ENCODE measurements at places on chromosomes 2 and 18. TPM values are rescaled to one million over a fixed set of nuclear protein-coding genes. Genes with fewer than 3 reads are reported as not detected.

DNA sequence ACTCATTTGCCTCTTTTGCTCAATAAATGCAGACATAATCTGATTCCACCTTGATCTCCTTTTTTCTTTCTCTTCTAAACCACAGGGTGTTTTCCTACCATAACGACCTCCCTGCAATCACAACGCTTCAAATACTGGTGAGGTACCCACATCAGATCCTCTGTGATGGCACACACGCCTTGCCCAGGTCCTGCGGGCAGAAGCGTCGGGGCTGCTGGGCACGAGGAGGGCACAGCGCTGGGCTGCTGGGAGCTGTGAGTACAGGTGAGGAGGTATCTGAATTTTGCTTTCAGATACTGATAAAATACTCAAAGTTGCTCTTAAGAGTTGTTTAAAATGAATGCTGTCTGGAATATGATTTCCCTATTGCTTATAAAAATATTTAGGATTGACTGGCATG lies 186.1 kb upstream of the PXDN start:
- no peak for DNase-seq

- DNase-seq, result no peak
These were observed 55.1 kb upstream of the SIX3 start for GRCh38 chr2:44886414-44886813.

DNA sequence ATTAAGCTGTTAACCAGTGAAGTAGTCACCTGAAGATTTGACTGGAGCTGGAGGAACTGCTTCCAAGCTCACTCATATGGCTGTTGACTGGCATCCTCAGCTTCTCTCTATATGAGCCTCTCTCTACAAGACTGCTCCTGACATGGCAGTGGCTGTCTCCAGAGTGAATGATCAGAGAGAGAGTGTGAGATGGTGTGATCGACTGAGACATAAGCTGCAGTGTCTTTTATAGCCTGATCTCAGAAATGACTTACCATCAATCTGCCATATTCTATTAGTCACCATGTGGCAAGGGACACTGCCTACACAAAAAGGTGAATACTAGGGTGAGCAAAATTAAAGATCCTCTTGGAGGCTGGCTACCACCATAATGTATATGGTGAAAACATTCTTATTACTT lies 7.8 kb upstream of the RBMS1 start:
- DNase-seq, result no peak

GRCh38 chr18:61653823-61654551 lies 238.8 kb downstream of the RNF152 start:
- DNase-seq, result no peak

DNA sequence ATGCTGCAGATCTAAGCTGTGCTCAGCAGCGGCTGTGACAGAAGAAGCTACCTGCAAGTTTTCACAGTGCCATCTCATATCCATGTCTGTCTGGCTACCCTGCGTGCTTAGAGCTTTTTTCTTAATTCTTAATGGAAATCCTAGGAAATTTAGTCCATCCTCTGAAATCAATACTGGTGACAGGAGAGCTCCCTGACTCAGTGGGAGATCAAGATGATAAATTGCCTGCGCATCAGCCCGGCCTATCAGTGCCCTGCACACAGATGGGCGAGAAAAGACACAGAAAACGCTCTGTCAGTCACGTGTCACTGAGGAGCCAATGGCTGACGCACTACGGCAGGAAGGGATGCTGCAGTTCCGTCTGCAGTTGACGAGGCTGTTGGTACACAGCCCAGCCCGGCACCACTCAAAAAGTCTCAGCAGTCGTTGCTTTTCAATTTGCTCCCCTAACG lies 819.6 kb upstream of the FSHR start:
- DNase-seq, result peak; percentile 32

DNA sequence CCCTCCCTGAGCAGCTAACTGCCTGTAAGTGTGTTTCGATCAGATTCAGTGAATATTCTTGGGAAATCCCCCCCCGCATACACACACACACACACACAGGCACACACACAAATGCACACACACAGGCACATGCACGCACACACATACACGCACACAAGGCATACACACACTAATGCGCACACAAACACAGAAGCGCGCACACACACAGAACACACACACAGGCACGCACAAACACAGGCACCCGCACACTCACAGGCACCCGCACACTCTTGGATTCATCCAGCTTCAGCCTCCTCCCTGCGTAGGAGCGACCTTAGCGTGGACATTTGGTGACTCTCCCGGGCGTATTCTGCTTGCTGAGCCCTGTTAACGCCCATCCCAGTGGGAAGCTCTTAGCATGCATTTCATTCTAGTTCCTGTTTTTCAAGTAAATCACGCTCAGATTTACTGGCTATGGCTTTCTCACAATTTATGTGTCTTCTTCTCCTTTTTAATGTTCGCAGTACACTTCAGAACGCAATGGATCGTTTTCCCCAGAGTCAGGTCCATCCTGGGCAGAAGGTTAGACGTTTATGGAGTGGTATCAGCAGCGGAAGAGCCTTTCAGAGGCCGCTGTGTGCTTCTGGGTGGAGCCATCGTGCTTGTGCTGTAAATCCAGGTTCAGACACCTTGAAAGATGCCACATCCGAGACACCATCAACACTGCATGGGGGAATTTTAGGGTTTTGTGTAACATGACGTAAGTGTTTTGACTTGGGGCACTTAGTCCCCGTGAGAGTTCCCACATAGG lies 656.6 kb downstream of the GALR1 start:
- no peak for DNase-seq

DNA sequence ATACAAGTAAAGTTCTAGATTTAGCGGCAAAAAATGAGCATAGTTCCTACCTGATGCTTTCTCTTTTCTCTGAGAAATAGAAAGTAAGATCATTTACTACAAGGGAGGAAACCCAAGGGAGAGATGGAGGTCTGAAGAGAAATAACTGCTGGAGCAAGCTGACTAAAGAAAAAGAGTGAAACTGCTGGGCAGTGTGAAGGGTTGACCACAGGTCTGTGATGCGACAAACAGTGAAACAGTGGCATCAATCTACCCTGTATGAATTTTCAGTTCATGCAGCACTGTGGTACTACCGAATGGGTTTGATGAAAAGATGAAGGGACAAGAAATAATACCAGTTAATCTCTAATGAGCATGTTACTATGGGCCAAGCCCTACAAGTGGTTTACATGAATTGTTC lies 52.2 kb downstream of the CUL3 start:
- DNase-seq, result no peak

- no peak for DNase-seq
These were observed 7.2 kb downstream of the LIMS1 start for GRCh38 chr2:108541451-108541850.

ITGB6 gene
- total RNA-seq, result not detected

PID1 gene
- 13.3 TPM for total RNA-seq

ANKRD62 gene
- not detected for total RNA-seq

KCNE4 gene
- total RNA-seq, result 0.28 TPM

Measured in liver (tissue), 10 donors.